ENCODE measurements at places on chromosomes 13 and 19.

GRCh38 chr19:7529610-7530490 lies 5.7 kb upstream of the PNPLA6 start:
- DNase-seq = no peak

GRCh38 chr13:21365574-21365973 lies 93.5 kb downstream of the ZDHHC20 start:
- no peak for DNase-seq

- no peak for DNase-seq
Observed at GRCh38 chr13:36820222-36820621, 1.2 kb downstream of the RFXAP start.

DNA sequence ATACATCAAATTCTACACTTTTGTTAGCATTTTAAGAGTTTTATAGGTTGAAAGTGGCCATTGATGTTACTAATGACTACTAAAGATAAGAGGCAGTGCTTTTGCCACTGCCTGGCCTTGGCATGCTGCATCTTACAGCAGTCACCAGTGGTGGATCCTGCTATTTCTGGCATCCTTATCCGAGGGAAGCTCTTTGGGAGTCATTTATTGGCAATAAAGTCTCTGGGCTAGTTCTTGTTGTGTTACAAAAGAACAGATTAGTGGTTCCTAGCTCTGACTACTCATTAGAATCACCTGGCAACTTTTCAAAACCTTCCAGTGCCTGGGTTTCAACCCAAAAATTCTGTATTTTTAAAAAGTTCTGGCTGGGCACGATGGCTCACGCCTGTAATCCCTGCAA lies 94.5 kb downstream of the ZMYM2 start:
- no peak for DNase-seq

DNA sequence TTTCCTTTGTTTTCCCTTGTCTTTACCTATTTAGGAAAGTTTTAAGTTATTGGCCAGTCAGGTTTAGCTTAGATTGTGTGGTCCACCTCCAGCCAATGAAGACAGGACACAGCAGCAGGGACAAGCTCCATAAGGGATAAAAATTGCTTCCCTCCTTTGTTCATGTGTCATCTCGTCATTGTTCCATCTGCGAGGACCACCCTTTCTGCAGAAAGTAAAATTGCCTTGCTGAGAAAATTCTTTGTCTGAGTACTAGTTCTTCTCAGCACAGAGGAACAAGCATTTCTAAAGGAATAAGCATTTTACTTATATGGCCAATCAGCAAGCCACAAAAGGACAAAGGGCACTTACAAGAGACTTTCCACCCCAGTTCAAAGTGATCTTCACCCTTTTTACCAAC lies 11.4 kb downstream of the ZNF560 start:
- DNase-seq = no peak

DNA sequence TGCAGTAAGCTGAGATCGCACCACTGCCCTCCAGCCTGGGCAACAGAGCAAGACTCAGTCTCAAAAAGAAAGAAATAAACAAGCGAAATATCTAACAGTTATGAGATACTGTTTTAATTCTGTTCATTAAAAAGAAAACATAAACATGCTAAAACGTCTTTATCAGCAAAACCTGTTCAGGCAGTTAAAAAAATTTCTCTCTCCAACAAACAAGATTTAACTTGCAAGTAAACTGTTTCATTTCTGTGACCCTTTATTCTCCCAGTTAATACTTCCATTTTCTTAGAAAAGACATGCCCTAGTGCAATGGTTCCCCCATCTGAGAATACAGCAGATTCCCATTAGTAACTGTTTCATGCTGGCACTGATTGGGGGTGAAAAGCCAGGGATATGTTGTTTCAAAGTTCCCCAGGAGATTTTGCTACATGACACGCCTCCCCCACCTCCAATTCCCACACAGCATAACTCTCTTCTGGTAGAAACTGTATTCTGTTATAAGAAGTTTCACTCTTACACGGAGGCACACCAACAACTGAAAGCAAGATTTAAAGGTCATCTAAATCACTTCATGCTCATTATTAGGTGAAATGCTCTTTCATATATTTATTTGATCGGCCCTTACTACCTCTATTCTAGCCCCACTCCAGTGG lies 24.4 kb downstream of the ELF1 start:
- no peak for DNase-seq

GRCh38 chr19:45577111-45577905 lies 7.3 kb downstream of the OPA3 start:
- DNase-seq = no peak

- DNase-seq = no peak
Observed at GRCh38 chr19:46606019-46606418, 4.9 kb downstream of the CALM3 start.

- no peak for DNase-seq
Observed at GRCh38 chr19:38079926-38080380, 144.1 kb downstream of the DPF1 start.

DNA sequence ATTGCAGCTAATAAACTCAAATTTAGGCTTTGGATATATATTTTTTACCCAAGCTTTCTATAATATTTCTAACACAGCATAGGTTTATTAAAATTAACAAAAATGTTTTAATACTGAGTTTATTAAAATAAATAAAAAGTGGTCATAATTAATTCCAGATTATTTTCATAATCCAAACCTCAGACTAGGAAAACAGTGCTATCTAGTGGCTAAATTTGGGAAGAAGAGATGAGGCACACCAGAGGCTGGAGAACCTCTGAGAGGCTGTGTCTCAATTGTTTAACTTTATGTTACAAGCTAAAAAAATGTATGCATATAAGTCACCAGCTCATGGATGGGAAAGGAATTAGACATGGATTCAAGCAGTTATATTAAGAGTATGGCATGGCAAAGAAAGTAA lies 392.5 kb downstream of the DIAPH3 start:
- no peak for DNase-seq

DNA sequence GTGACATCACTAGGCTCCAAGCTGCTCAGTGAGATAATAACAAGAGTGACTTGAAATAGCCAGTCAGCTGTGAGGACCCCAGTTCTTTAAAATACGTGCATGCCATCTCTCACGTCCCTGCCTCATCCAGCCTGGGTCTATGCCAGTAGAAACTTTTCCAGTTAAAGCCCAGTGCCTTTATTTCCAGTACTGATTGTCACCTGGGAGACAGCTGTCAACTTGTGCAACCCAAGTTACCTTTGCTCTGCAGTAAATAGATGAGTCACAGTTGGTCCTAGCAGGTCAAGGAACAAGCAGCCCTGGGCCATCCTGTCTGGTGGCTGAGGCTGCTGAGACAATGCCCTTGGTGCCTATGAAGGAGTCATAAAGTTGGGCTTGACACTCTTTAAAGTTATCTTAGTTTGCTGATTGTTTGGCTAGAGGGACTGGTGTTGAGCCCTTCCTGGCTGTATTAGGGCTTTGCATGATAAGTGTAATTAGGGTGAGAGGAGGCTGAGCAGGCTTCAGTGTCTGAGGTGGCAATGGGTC lies 228.7 kb downstream of the LACC1 start:
- no peak for DNase-seq

DNA sequence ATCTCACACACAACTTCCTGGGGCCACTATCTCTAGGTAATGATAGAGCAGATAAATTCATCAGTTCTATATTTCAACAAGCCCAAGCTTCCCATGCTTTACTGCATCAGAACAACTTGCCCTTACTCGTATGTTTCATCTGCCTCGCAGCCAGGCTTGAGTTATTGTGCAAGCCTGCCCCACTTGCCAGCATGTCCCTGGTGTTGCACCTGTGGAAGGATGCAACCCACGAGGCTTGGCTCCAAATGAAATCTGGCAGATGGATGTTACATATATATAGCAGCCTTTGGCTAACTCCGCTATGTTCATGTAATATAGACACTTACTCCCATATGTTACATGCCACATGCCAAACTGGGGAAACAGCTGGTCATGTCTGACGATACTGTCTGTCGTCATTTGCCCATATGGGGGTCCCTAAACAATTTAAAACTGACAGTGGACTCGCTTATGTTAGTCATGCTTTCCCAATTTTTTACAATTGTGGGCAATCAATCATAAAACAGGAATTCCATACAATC lies 6.2 kb downstream of the ERVK3-1 start:
- DNase-seq = no peak

- DNase-seq = peak; percentile 42
Observed at GRCh38 chr13:48542581-48543341, 9.9 kb upstream of the RCBTB2 start.

DNA sequence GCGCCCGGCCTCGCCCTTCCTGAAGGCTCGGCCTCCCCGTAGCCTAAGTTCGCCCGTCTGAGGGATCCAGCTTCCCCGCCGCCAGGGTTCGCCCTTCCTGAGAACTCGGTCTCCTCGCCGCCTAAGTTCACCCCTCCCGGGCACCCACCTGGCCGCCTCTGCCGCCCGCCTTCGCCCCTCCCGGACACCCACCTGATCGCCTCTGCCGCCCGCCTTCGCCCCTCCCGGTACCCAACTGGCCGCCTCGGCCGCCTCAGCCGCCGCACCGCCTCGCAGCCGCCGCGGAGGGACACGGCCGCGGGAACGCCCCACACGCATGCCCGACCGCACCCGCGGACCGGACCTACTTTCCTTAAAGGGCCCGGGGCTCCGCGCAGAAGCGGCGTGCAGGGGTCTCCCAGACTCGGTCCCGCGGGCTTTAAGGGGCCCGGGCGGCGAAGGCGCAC lies at the start of gene MOB3A:
Gene MOB3A, minus strand, starts transcription at position 293 of the 446 bp plus-strand sequence. CDS start 17,766 bp downstream, outside the sequence.
- DNase-seq = peak; percentile 80

DNA sequence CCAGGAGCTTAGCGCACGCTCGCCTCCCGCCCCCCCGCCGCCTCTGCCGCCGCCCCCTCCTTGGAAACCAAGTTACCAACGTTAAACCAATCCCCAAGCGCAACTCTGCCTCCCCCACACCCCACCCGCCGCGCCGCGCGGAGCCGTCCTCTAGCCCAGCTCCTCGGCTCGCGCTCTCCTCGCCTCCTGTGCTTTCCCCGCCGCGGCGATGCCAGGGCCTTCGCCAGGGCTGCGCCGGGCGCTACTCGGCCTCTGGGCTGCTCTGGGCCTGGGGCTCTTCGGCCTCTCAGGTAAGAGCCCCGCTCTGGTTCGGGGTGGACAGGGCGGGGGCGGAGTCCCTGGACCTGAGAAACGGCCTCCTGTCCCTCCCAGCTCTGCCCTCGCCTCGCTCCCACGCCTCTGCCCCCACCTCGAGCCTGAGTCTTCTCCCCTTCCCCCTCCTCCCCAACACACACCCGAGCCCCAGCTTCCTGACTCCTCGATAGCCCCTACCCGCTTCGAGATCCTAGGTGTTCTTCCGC lies at the start of gene ICAM5:
Gene ICAM5, plus strand, starts transcription at position 117 of the 521 bp plus-strand sequence. Its CDS starts 92 bp downstream, at position 209.
- no peak for DNase-seq

- DNase-seq = no peak
Observed at GRCh38 chr13:52399708-52400107, 6.3 kb downstream of the THSD1 start.

GRCh38 chr13:110610955-110611595 lies 4.3 kb upstream of the NAXD start:
- no peak for DNase-seq

- no peak for DNase-seq
Observed at GRCh38 chr19:35511337-35511736, 2.1 kb downstream of the DMKN start.

DNA sequence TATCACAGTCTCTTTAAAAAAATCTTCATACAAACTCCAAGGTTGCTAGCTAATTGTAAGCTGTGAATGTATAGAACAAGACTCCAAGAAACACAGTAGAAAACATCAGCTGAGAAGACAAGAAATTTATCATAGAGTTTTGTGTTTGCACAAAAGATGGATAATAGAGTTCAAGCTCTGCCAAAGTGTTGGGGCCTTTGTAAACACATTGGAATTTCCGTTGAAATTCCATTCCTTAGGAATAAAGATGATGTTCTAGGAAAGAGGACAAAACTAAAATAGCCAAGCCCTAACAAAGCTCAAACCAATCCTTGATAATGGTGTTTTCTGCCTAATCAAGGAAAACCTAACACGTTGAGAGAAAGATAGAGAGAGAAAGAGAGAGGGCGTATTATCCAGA lies 20.6 kb downstream of the LRRC63 start:
- no peak for DNase-seq

- no peak for DNase-seq
Observed at GRCh38 chr19:45587873-45588272, 3.3 kb upstream of the OPA3 start.

DNA sequence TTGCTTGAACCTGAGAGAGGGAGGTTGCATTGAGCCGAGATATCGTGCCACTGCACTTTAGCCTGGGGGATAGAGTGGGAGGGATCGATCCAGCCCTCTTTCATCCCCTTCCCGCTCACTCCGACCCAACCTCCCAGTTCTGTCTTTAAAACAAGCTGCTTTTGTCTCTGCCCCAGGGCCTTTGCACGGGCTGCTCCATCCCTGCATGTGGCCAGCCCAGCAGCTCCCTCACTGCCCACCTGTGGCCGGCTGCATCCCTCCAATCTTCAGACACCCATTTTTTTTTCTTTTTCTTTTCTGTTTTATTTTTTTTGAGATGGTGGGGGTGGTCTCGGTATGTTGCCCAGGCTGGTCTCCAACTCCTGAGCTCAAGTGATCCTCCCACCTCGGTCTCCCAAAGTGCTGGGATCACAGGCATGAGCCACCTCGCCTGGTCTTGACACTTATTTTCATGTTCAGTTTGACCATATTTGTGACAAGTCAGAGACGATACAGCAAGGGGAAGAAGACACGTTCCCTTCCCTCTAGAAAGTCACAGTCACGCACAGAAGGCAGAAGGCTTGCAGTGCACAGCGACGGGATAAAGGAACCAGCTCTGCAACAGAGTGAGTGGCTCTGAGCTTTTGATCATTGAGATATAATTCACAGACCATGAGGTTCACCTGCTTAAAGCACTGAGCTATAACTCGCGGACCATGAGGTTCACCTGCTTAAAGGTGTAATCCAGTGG lies 31.8 kb downstream of the EFNA2 start:
- no peak for DNase-seq

- DNase-seq = no peak
Observed at GRCh38 chr13:34469196-34469986, 472.7 kb upstream of the NBEA start.

All from NCI-H2107 (cell line).